Stimulated activated CD4-positive, alpha-beta T cell treated with anti-CD3 and anti-CD28 coated beads, Interleukin-12 subunit alpha, Interleukin-12 subunit beta, amount 100 ng/mL, for 48 hours (primary cell): ENCODE measurements at places on chromosomes 1 and 21.

- DNase-seq: no peak
Observed at GRCh38 chr1:166671627-166672026, 167.6 kb upstream of the POGK start.

DNA sequence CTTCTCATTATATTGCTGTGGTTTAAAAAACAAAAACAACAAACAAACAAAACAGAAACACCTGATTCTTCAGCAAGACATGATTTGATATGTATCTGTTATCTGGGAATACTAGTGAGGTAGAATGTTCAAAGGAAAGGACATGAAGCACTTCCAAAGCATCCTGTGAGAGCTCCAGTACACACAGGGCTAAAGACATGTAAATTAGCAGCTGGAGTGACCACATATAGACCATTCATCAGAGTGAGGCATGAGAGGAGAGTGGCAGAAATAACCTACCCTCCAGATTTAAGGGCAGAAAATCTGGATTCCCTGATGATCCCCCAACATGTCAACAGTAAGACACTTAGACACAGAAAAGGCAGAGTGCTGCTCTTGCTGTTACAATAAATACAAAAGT, 260.5 kb upstream of the CHRM3 start:
- DNase-seq: no peak

GRCh38 chr1:115838431-115839028, 2.4 kb downstream of the NHLH2 start:
- no peak for DNase-seq

- no peak for DNase-seq
Observed at GRCh38 chr1:32801096-32801715, 16.0 kb downstream of the YARS1 start.

- DNase-seq: no peak
Observed at GRCh38 chr1:184507604-184508280, 120.9 kb downstream of the C1orf21 start.

GRCh38 chr1:26155370-26156284, 3.3 kb upstream of the FAM110D start:
- no peak for DNase-seq

DNA sequence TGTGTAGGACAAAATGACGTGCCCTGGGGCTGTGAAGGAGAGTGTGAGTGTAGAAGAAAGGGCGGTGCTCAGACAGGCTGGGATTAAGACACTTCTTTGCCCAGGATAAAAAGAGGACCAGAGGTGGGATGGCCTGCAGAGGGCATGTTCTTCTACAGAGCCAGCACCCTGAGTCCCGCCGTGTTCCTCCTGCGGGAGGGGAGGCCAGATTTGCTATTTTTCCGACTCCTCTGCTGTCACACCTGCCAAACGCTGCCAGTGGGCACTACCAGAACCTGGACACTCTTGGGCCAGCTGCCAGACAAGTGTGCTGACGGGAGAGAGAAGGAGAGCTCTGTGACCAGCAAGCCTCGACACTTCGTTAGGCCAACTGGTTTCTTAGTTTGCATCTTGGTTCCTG, 206.4 kb downstream of the PLD5 start:
- DNase-seq: no peak

DNA sequence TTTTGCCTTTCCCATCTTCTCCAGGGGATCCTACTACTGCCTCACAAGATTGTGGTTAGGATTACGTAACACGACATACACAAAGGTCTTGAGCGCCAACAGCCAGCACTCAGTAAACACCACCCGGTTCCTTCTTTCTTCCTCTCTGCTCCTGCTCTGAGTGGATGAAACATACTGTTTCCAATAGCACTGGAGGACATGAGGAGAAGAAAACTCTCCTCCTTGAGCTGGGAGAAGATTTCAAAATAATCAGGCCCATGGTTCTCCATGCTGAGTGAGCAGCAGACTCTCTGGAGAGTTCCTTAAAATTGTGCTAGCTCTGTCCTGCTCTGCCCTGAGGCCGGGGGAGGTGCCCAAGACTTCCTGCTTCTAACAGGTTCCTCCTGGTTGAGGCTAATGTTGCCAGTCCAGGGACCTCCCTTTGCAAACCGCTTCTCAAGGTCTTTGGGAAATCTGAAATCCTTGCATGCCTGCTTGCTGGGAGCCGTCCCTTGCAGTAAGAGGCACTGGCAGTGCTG, 29.4 kb upstream of the MX1 start:
- no peak for DNase-seq

DNA sequence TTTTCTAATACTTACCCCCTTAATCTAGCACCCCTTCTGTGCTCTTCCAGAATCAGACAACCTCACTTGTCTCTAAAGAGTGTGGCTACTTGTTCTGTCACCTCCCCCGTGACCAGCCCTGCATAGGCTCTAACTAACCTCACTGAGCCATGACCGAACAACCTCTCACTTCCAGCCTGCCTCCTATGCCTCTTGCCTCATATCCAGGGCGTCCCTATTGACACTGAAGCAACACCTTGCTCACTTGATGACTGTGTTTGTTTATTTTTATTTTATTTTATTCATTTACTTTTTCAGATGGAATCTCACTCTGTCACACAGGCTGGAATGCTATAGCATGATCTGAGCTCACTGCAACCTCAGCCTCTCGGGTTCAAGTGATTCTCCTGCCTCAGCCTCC, 235.1 kb upstream of the B3GALT2 start:
- DNase-seq: no peak

GRCh38 chr1:191905781-191906180, 252.5 kb upstream of the RGS18 start:
- DNase-seq: no peak

DNA sequence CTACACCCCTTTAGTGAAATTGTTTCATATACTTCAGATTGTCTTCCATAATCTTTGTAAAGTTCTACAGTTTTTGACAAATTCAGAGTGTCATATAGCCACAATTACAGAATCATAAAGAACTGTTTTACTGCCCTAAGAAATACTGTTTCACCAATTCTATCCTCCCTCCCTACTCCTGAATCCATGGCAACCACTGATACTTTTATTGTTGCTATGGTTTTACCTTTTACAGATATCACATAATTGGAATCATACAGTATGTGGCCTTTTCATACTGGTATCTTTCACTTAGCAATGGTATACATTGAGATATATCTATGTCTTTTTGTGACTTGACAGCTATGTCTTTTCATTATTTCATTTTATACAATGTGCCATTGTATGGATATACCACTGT, 34.1 kb downstream of the RC3H1 start:
- no peak for DNase-seq

- DNase-seq: no peak
Observed at GRCh38 chr21:28960245-28960644, 32.4 kb downstream of the LTN1 start.

DNA sequence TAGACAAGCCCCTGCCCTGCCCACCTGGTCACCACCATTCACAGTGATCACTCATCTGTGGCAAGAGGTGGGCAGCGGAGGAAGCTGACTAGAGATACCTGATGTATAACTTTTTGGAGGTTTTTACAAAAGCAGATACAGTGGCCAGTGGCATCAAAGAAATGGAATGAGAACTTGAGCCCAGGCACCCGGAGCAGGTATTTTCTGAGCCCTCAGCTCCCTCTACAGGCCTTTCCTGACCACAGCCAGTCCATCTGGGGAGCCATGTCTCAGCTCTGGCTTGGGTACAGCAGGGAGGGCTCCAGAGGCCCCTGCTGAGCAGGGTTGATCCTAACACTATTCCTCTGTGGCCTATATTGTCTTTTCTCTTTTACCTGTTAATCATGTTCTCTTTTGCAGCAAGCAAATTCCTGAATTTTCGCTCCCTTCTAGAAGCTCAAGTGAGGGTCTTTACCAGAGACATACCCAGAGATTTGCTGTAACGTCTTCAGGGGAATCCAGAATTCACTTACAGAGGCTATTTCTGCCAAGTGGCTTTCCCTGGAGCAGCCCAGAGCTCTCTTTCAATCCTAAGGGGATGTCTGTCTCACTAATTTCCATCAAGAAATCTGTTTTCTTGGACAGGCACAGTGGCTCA, 27.3 kb downstream of the GPR157 start:
- DNase-seq: no peak
